Activated naive CD8-positive, alpha-beta T cell treated with anti-CD3 and anti-CD28 coated beads for 36 hours (primary cell): ENCODE measurements at places on chromosomes 3 and 15. TPM values are rescaled to one million over a fixed set of nuclear protein-coding genes. Genes with fewer than 3 reads are reported as not detected.

TM6SF1 gene
- total RNA-seq = 1.6 TPM

GMPPB gene
- total RNA-seq = 43.6 TPM

DAZL gene
- not detected for total RNA-seq

KNG1 gene
- not detected for total RNA-seq

ITIH1 gene
- not detected for total RNA-seq

DHX36 gene
- 82.2 TPM for total RNA-seq

LRRN1 gene
- 3.3 TPM for total RNA-seq

VPS33B gene
- total RNA-seq = 17.2 TPM

CNTN4 gene
- total RNA-seq = not detected

PLA2G4D gene
- not detected for total RNA-seq
